ENCODE measurements at places on chromosomes 12 and 14.
A peak's percentile ranks its signal among the peaks of the same experiment; 100 is the strongest.

GRCh38 chr12:58804749-58805148 is 115.6 kb downstream of the LRIG3 start:
- DNase-seq, result peak; percentile 1

DNA sequence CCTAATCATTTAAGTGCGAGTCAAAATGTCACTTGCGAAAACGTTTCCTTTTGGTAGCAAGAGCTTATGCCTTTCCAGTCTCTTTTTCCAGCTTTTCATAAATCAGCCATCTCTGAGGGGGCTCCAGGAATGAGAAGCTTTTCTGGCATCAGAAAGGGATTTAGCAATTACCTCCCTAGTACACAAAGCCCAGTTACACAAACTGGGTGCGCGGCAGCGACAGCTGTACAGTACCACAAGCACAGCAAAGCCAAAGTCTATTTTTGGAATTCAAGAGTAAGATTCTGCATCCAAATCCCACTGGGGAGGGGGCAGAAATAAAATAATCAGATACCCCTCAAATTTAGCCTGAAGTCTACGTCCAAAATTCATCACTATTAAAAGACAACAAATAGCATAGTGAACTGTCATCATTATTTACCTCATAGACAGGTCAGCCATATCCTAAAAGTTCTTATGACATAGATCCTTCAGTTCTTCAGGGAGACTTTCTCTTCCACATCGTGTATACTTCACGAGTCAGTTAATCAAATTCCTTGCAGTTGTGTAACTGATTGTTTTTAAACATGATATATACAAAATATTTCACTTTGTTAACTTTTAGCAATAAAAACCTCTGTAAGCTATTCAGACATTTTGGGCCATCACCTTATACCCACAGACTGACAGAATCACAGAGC is 150.8 kb downstream of the TTC7B start:
- no peak for DNase-seq

- DNase-seq, result no peak
Observed at GRCh38 chr14:92670643-92671366, 77.6 kb downstream of the LGMN start.

DNA sequence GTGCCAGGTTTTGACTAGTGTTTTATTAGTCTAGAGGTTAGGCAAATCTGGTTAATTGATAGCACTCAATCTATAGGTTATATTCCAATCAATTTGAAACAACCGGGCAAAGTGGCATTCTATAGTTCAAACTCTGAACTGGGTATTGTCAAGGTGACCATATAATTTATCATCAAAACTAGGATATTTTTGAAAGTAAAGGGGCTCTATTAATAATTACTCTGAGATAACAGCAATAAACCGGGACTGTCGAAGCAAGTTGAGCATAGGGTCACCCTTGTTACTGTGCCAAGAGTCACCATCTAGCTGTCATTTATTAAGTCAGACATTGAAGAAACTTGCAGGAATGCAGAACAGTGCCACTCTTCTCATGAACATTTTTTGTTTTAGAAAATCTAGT is 321.2 kb downstream of the RAD51B start:
- no peak for DNase-seq

DNA sequence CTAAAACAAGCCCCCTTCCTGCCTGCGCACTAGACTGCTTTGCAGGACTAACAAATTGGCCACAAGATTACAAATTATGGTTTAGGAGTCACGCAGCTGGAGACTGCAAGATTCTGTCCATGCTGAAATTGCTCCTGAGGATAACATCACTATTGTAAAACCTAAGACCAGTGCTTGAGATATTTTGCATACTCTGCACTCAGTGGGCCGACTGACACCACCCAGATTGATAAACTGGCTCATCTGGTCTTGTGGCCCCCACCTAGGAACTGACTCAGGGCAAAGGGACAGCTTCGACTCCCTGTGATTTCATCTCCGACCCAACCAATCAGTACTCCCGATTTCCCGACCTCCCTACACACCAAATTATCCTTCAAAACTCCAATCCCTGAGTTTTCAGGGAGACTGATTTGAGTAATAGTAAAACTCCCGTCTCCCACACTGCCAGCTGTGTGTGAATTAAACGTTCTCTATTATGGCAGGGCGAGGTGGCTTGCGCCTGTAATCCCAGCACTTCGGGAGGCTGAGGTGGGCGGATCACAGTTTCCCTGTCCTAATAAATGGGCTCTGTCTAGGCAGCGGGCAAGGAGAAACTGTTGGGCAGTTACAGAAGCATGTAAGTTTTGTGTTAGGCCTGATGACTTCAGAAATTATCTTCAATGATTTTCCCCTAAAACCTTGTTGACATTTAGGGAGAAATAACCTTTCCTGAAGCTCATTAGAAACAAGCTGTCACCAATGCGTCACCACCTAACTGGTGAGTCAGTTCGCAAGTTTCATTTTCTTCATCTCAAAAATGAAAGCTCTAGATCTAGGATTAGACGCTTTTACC is 5.3 kb upstream of the UBC start:
- no peak for DNase-seq

Data from SK-N-SH (cell line).